ENCODE measurements at places on chromosomes 5 and 9. TPM values are rescaled to one million over a fixed set of nuclear protein-coding genes. Genes with fewer than 3 reads are reported as not detected.

EDIL3 gene
- not detected for polyA plus RNA-seq

- no peak for DNase-seq
Measured at GRCh38 chr9:86807367-86807976, 139.8 kb downstream of the GAS1 start.

DNA sequence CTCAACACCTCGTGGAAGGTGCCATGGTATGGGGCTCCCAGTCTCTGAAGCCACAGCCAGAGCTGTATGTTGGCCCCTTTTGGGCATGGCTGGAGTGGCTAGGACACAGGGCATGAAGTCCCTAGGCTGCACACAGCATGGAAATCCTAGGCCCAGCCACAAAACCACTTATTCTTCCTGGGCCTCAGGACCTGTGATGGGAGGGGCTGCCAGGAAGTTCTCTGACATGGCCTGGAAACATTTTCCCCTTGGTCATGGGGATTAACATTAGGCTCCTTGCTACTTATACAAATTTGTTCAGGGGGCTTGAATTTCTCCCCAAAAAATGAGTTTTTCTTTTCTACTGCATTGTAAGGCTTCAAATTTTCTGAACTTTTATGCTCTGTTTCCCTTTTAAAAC, 2091.2 kb upstream of the ACO1 start:
- no peak for DNase-seq

LPAR1 gene
- not detected for polyA plus RNA-seq

DNA sequence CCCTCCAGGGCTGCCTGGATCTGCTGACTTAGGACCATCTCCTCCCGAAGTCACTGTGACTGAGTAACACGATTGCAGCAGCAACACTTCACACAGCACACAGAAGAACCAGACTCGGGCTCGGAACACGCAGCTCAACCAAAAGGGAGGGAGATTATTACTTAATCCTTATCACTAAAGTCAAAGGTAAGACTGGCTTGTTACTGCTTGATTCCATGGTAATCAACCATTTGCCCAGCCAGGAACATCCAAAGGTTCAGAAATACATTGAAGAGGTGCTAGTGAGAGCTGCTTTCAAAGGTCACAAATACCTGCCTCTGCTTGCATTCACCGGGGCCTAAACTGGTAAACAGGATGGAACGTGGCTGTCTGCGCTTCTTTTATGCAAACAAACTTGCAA, 7.7 kb downstream of the FBP1 start:
- DNase-seq, result no peak

ARHGEF28 gene
- polyA plus RNA-seq, result not detected

ADRA1B gene
- not detected for polyA plus RNA-seq

DNA sequence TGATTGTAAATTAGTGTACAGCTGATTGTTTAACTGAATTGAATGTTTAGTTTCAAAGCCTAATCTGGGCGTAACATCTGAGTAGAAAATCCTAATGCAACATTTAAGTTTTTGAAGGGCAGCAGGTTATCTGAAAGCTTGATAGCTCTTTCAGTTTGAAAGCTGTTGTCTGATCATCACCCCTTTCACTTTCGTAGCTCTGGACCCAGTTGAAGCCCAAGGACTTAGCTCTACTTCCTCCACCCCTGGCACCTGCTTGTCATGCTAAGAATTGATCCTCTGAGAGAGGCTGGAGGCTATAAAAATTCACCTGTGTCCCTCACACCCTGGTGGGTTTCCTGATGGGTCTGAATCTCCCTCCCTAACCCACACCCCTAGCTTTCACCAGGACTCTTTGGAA, 86.0 kb downstream of the ZFAND5 start:
- DNase-seq, result no peak

LOX gene
- polyA plus RNA-seq, result 0.36 TPM

- no peak for DNase-seq
Measured at GRCh38 chr5:6487081-6487480, 38.4 kb downstream of the UBE2QL1 start.

- no peak for DNase-seq
Measured at GRCh38 chr9:37956904-37957663, 53.2 kb upstream of the SLC25A51 start.

DNA sequence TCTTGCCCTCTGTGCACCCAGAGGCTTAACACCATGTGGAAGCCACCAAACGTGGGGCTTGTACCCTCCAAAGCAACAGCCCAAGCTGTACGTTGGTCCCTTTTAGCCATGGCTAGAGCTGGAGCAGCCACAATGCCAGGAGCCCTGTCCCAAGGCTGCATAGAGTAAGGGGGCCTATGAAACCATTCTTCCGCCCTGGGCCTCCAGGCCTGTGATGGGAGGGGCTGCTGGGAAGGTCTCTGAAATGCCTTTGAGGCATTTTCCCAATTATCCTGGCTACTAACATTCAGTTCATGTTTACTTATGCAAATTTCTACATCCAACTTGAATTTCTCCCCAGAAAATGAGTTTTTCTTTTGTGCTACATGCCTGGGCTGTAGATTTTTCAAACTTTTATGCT, 33.8 kb downstream of the CHSY3 start:
- no peak for DNase-seq

DNA sequence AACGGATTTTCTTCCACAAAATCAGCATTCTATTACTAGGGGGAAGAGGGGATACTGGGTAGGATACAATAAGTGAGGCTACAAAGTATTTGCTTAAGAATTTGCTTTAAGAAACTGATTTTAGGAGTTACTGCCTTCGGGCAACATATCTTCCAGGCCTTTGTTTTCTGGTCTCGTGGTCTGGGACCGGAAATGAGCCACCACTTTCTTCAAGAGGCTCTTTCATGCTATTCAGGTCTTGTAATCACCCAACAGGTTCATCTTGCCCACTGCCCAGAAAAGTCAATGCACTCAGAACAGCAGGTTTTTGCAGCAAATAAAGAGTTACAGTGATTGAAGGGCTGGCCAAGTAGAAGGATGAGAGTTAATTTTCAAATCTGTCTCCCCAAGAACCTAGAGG, 6.6 kb upstream of the AOPEP start:
- no peak for DNase-seq

FBP1 gene
- polyA plus RNA-seq, result 4.2 TPM

- DNase-seq, result no peak
Measured at GRCh38 chr5:171137768-171138525, 171.1 kb upstream of the TLX3 start.

DNA sequence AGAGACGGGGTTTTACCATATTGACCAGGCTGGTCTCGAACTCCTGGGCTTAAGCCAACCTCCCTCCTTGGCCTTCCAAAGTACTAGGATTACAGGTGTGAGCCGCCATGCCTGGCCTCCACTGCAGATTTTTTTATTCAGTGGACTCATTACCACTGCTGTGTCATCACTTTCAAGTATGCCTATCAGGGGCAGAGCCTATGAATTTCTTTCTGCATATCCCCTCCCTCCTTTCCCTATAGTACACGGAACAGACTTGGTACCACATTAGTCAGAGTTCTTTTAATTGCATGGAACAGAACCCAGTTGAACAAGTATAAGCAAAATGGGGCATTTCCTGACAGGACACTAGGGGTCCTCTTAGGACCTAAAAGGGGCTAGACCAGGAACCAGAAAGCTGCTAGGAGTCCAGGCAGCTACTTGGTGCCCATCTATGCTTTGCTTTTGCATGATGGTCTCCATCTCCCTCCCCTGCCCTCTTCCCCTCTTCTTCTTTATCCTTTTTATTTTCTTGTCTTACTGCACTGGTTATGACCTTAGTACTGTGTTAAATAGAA, 5.8 kb downstream of the BSPRY start:
- no peak for DNase-seq

DNA sequence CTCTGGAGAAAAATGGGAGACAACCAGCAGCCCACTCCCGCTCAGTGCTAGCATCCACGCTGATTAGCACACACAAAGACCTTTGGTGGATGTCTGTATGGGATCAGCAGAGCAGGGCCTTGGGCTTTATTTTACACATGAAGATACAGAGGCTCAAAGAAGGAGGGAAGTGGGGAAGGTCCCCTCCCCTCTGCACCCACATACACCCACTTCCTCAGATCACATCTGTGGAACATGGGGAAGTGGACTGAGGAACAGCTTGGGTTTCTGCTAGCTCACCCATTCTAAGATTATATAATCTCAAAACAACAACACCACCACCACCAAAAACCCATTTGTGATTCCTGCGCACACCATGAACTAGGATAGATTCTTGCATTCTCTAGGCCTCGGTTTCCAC, 14.0 kb downstream of the GGTA1 start:
- peak; percentile 58 for DNase-seq

SLC1A1 gene
- polyA plus RNA-seq, result not detected

DNA sequence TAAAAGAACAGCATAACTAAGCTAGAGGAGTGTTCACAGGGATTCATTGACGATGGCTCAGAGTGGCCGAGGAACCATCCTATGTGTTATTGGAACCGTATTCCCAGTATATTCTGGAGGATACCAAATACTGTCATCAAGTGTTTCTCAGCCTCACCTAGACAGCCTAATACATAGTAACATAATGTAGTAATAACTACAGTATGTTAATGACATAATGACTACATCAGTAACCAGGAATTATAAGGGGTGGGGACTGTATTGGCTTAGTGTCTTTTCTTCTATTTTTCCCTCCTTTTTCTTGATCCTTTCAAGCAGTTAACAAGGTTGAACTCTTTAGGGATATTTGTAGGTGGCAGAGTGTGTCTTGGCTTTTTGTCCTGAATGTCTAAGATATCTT, 26.6 kb upstream of the C9 start:
- DNase-seq, result no peak

- no peak for DNase-seq
Measured at GRCh38 chr9:90970608-90971007, 169.0 kb downstream of the SYK start.

GRCh38 chr5:127358284-127358683, 67.7 kb downstream of the MEGF10 start:
- no peak for DNase-seq

DNA sequence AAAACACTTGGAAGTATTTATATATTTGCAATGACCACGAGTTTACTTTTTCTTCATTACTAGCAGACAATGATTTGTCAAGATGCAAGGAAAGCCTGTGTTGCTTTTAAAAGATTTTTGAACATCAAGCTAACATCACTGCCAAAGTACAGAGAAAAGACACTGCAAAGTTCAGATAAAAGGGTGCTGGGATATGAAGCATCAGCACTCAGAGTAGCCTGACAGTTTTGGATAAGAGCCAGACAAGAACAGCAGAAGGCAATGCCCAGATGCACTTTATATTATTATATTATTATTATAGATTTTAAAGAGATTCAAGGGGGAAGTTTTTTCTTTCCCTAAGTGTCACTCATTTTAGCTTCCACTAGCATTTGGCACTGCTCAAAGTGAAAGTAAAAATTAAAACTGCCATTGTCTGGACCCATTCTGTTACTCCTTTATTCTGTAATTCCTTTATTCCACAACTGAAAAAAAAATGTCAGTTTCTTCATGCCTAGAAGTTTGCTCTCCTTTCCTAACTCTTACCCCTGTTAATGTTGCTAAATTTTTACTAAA, 240.6 kb downstream of the EFNA5 start:
- no peak for DNase-seq

HSPA5 gene
- 115 TPM for polyA plus RNA-seq

DNA sequence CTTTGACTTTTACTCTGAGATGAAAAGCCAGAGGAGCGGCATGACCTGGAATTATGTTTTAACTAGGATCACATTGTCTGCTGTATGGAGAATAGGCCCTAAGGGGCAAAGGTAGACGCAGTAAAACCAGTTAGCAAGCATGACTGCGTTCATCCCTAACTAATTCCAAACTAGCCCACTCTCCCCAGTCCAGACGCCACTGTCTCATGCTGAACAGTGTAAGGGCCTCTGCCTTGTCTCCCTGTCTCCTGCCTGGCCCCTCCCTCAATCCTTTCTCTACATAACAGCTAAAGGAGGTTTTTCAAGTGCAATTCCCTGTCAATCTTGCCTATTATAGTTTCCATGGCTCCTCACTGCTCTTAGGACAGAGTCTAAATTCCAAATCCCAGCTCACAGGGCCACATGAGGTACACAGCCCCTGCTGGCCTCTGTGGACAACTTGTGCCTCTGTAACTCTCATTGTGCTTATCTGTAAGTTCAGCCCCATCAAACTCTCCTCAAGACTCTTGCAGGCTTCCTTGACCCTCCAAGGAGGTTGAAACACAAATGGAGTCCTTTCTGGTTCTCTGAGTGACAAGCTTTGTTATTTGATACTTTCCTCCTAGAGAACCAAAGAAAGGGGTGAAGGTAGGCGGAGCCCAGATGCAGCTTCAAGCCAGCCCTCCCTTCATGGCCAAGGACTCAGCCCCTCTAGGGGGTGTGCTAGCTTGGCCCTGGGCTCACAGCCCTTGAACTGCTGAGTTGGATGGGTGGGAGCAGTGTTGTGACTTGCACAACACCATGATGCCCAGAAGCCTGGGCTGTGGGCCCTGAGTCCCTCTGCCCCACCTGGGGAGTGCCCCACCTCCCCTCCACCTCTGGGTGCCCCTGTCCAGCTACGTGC, 16.0 kb upstream of the SLC22A4 start:
- DNase-seq, result no peak

NPR3 gene
- polyA plus RNA-seq, result not detected

DNA sequence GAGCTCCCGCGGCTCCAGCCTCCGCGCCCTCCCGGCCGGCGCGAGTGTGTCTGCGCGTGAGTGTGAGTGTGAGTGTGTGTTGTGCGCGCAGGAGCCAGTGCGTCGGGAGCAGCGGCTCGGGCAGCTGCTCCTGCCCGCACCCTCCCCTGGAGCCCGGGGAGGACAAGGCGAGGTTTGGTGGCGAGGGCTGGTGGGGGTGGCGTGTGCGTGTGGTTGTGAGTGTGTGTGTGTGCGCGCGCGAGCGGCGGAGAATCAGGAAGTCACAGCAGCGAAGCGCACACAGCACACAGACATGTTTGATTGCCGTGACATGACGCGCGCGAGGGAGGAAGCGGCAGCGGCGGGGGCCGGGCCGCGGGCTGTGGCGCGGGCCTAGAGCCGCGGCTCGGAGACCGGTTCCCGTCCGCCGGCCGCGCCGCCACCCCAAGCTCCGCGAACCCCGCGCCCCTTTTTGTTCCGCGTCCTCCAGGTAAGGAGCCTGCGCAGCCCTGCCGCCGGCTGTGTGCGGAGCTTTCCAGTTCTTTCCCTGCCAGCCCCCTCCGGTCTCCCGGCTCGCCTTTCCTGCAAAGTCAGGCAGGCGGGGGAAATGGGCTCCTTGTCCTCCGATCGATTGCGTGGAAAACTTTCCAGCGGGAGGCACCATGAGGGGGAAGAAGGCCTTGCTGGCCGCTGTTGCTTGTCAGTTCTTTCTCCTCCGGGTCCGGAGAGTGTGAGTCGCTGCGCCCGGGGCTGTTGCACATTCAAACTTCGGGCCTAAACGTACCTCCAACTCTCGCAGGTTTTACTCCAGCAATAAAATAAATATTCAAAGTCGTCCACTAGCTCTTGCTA, 2.4 kb downstream of the SMARCA2 start:
- DNase-seq, result peak; percentile 91

Data from naive B cell (primary cell).